ENCODE measurements at places on chromosomes 12 and 14. TPM values are rescaled to one million over a fixed set of nuclear protein-coding genes. Genes with fewer than 3 reads are reported as not detected.
A peak's percentile ranks its signal among the peaks of the same experiment; 100 is the strongest.

DNA sequence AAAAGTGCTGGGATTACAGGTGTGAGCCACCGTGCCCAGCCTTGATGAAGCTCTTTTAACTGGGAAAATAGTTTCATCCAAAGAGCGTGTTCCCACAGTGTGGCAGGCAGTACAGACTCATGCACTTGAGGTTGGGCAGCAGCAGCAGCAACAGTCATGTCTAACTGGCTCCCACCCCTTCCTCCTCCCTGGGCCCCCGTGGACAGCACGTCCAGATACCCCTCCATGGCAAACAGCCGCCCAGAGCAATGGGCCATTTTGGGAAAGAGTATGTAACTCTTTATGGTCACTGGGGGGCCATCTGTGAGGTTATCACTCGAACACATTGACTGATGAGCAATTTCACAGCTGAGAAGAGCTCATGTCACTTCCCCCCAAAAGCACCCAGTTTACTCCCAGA, 279.1 kb upstream of the NOS1 start:
- no peak for DNase-seq

GRCh38 chr14:37946819-37947218, 260.9 kb upstream of the SSTR1 start:
- DNase-seq = no peak

DNA sequence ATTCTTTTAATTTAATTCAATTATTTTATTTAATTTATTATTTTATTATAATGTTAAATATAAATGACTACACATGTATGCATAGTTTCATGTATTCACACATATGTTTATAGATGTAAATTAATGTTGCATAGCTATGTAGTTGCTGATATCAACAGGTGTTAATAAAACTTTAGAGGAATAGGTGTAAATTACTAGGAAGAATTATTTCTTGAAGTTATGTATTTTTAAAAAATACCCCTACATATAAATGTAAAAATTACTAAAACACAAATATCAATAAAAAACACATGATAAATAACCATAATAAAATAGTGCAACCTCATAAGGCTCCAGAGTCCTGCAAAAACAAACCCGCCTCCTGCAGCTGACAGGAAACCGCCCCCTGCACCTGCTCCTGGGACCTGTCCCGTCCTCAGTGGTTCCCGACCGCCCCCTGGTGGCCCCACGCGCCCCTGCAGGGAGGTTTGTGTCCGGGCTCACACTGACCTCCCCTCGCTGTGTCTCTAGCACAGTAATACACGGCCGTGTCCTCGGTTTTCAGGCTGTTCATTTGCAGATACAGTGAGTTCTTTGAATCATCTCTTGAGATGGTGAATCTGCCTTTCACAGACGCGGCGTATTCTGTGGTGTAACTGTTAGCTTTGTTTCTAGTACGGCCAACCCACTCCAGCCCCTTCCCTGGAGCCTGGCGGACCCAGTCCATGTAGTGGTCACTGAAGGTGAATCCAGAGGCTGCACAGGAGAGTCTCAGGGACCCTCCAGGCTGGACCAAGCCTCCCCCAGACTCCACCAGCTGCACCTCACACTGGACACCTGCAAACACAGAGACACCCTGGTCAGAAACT, 1264.0 kb downstream of the TMEM121 start:
- DNase-seq = peak; percentile 93

DNA sequence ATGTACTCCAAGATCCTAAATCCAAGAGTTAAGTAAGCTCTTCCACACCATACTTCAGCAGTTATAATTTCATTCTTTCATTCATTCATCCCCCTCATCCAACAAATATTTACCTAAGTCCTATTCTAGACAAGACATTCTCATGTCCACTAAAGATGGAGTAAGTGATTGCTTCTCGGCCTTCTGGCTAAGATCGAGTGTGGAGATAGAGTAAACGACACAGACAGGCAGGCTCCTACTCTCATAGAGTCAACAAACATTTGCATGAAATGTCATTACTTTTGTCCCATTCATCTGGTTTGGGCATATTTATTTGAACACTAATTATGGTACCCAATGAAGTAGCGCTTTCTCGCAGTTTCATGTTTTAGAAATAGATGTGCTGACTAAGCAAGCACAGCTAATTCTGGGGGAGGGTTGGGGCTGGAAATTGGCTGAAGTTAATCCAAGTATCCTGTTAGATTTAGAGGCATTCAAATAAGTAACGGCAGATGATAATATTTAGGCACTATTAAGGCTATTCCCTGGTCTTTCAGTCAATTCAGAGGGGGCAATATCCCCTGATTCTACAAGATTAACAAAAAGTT, 176.5 kb downstream of the CEP128 start:
- no peak for DNase-seq

DNA sequence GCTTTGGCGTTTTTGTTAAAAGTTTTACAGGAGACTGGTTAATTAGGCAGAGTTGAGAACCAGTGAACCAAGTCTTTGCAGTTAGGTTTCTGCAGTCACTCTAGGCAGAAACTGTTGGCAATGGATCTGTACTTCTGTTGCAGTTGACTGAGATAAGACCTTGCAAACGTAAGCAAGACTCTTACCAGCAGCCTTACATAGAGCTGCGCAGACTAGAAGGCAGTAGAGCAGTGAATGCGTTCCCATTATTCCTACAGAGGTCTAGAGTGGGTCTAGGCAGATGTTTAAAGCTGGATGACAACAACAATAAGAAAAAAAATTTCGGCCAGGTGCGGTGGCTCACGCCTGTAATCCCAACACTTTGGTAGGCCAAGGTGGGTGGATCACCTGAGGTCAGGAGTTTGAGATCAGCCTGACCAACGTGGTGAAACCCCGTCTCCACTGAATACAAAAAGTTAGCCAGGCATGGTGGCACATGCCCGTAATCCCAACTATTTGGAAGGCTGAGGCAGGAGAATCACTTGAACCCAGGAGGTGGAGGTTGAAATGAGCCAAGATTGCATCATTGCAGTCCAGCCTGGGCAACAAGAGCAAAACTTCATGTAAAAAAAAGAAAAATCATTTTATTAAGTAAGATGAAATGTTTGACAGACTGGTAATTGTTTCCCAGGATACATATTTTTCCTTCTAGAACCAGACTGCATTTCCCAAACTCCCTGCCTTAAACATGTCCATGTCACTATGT, 12.3 kb downstream of the RNASE9 start:
- DNase-seq = no peak

DNA sequence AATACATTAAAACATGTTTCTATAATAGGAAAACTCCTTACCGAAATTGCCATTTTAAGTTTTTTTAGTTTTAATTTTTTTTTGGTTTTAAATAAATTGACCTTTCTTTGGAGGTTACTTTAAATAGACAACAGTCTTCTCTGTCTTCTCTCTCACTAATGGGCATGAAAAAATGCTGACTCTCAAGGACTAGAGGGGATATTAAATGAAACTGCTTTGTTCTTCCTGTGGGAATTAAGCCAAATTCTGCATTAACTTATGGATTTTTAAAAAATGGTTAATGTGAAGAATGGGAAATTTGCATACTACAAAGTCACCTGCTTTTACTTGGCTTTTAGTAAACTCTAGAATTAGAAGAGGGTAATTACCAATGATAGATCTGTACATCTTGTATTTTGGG, 378.9 kb downstream of the TMTC2 start:
- DNase-seq = no peak

DNA sequence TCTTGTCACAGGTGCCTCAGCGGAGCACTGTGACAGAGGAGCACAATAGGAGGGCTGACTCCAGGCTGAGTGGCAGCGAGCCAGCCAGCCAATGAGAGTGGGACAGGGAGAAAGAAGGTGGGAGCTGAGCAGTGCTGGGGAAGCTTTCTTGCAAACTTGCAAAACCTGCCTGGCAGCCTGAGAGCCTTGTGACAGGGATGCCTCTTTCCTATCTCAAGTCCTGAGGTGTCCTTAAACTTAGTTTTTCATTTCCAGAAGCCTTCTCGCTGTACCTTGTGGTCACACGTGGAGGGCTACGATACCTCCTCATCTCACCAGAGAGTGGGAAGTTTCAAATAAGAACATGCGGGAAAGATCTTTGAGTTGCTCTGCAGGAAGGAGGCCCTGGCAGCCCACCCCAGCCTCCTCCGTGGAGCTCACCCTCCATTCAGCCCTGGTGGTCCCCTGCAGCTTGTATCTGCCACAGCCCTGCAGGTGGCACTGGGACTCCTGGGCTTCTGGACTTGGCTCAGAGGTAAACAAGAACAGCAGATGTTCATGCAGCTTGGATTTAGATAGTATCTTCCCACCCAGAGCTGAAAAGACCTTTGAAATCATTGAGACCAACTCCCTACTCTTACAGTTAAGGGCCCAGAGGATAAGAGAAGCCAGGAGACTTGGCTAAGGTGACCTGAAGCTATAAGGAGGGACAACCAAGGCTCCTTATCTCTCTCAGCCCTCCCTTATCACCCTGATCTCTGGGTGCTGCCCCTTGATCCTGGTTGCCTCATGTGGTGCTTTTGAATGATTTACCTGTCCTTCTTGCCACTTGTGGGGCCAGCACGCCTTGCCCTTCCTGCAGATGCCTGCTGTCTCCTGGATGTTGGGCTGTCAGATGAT, 153.5 kb upstream of the MAX start:
- no peak for DNase-seq

GRCh38 chr14:62179367-62180018, 417.3 kb downstream of the SNAPC1 start:
- DNase-seq = peak; percentile 93

Gene PRORP
- total RNA-seq = 58.4 TPM

Gene EIF2S3B
- total RNA-seq = 1.0 TPM

Gene BATF
- total RNA-seq = not detected

Gene GRIN2B
- 2.0 TPM for total RNA-seq

Gene FAM181A
- total RNA-seq = not detected

Gene PSME1
- 435 TPM for total RNA-seq
